ENCODE measurements at places on chromosomes 13 and 19. TPM values are rescaled to one million over a fixed set of nuclear protein-coding genes. Genes with fewer than 3 reads are reported as not detected.

DNA sequence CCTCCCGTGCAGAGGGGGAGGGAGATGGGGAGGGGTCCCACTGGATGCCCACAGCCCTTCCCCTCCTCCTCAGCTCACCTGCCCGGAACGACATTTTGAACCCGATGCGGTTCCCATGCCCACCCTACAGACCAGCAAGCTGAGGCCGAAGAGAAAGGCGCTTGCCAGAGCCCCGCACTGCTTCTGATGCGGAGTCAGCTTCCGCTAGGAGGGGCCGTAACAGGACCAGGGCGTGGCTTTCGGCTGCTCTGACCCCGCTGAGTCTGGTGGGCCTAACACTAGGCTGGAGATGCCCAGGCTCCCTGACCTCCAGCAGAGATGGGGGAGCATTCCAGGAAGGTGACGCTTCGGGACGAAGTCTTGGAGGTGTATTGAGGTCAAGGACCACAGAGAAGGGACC lies 6.7 kb downstream of the ONECUT3 start:
- no peak for DNase-seq

DNA sequence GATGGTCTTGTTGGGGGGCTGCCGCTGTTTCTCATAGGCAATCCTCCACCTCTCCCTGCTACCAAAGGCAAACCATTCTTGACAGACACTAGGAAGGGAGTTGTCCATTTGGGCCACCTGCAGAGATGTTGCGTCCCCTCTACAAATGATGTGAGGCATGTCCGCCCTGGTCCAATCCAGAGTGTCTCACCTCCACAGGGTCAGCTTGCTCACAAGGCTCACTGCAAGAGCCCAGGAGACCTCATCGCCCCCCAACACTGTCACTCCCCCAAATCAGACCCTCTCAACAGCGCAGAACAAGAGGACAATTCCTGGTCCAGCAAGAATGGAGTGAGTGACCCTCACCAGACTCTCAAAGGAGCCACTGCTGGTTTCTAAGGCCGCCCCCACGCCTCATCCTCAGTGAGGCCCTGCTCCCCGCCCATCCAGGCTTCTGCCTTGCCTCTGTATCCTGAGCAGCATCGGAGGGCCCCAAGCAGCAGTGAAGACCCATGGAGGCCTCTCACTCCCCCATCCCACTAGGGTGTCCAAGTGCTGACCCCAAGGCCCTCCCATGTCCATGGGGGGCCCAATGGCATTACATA lies 6.5 kb downstream of the HNRNPL start:
- no peak for DNase-seq

- peak; percentile 63 for DNase-seq
Observed at GRCh38 chr19:47436712-47437401, 17.5 kb upstream of the MEIS3 start.

DNA sequence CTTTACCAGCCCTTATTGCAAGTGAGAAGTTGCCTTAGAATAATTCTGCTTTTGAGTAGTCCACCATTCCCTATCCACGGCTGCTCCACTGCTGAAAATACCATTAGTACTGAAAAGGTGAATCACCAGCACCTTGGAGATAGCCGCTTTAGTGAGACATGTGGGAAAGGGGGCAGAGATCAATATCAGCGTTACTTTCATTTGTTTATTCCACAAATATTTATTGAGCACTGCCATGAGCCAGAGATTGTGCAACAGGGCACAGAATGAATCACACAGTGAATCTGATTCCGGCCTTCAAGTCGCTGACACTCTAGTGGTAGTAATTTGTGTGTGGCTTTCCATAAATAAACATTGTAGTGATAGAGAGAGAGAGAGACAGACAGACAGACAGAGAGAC lies 31.5 kb upstream of the MYO16 start:
- DNase-seq = no peak

DNA sequence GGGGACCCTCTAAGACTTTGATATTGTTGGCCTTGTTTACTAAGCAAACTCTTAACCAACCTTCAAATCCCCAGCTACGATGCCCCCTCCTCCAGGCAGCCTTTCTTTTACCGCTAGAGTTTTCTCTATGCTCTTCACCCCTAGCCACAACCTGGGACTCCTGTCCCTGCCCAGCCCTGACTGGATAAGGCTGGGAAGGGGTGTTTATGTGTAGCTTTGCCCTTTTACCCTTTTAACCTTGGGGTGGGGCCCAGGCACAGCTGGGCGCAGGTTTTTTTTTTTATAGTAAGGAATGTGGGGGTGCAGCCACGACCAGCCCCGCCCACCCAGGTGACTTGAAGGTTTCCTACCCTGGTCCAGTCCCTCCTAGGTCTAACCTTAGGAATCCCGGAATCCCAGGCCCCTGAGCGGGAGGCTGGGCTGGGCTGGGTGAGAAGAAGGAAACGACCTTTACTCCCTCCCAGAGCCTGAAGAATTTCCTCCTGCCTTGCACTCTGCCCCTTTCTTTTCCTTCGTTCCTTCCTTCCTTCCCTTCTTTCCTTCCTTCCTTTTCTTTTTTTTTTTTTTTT lies 12.2 kb downstream of the TJP3 start:
- no peak for DNase-seq

GRCh38 chr13:82439159-82439904 lies 1442.9 kb downstream of the SLITRK1 start:
- DNase-seq = no peak

GRCh38 chr13:31598990-31599389 lies 140.3 kb upstream of the RXFP2 start:
- DNase-seq = no peak

GRCh38 chr13:49620170-49620621 lies 8.1 kb upstream of the ARL11 start:
- no peak for DNase-seq

DNA sequence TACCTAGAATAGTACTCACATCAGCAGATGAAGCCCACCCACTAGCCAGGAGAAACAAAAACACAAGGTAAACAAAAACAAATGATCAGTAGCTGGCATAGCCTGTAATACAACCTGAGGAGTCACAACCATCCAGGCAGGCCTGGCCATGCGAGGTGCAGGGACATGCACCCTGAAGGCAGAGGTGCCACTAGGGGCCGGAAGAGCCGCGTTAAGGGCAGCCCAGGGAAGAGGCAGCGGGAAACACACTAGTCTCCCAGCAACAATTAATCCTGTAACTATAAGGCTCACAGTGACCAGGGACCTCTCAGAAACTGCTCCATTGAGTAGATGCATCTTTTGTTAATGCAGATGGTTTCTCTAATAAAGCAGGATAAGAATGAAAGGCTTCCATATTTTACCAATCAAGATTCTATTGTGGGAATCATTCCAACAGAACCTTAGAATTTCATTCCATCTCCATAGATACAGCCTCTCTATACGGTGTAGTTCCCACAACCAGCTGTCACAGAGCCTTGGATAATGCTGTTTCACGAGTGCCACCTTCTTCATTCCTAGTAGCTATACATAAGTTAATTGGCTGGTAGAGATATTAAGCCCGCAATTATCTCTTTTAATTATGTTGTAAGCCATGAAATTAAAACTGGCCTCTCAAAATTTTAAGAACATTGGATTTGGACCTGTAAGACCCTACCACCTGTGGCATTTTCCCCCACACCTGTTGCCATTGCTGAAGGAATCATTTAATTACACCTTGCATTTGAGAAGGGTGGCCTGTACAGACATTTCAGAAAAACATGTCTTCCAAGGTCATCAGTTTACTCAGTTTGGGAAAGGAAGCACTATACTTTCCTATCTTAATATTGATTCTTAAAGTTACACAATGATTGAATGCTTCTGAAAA lies 28.7 kb downstream of the ANKRD10 start:
- no peak for DNase-seq

GRCh38 chr13:58883405-58883804 lies 1251.9 kb downstream of the PCDH17 start:
- DNase-seq = no peak

DNA sequence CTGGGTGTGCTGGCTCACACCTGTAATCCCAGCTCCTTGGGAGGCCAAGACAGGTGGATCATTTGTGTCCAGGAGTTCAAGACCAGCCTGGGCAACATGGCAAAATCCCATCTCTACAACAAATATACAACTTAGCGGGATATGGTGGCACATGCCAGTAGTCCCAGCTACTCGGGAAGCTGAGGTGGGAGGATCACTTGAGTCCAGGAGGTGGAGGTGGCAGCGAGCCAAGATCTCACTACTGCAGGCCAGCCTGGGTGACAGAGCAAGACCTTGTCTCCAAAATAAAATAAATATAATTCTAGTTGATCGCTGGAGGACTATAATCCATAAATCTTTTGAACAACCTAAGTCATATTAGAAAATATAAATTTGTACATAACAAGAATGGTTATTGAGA lies 1061.5 kb upstream of the PCDH9 start:
- no peak for DNase-seq

GRCh38 chr19:13089857-13090507 lies 12.7 kb downstream of the LYL1 start:
- no peak for DNase-seq

DNA sequence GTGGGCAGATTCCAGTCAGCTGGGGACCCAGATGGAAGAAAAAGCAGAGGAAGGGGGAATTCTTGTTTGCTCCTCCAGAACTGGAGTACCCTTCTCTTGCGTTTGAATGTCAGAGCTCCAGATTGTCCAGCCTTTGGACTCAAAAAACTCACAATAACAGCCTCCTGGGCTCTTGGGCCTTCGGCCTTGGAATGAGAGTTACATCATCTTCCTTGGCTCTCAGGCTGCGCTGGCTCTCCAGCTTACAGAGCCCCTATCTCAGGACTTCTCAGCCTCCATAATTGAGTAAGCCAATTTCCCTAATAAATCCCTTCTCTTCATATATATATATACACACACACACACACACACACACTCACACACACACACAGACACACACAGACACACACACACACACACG lies 1215.7 kb upstream of the SLC10A2 start:
- no peak for DNase-seq

DNA sequence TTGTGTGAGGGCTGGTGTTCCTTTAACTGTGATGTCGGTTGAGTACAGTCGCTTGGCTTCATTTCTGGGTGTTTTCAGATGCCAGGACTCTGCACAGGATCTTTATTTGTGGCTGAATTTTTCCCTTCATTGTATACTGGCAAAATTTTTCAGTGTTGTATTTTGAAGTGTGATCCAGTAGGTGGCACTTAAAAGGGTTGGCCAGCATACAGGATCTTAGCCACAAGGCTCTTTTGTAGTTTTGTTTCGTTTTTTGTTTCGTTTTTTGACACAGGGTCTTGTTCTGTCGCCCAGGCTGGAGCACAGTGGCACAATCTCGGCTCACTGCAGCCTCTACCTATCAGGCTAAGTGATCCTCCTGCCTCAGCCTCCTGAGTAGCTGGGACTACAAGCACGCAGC lies 8.7 kb downstream of the FCAR start:
- DNase-seq = no peak

DNA sequence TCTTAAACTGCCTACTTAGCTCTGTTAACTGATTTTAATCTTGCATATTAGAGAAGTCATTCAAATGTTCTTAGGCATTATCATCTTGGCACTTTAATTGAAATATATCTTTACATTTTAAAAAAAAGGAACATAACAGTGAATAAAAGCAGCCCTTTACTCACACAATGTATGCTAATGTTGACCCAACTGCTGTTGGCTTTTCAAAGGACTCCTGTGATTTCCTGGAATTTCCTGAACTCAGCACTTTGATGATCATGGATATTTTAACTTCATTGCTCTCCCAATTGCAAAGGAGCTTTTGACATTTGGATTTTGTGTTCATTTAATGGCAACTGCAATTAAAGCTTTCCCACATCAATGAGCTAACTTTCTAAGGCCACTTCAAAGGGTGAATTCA lies 1230.3 kb downstream of the DIAPH3 start:
- no peak for DNase-seq

DNA sequence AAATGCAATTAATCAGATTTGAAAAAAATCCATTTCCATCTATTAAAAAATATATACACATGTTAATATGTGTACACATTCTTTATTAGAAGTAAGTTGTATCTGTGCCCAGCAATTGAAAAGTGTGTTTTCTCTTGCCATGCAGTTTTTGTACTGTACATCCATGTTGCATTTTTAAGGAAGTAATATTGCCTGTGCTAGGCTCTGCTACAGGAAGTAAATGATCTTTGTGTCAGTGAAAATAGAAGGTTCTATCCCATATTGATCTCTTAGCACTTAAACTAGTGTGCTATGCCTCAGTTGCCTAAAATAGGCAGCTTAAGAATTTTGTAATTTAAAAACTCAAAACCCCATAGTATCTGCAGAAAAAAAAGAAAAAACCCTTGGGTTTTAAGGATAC lies 122.5 kb downstream of the CDK8 start:
- no peak for DNase-seq

DNA sequence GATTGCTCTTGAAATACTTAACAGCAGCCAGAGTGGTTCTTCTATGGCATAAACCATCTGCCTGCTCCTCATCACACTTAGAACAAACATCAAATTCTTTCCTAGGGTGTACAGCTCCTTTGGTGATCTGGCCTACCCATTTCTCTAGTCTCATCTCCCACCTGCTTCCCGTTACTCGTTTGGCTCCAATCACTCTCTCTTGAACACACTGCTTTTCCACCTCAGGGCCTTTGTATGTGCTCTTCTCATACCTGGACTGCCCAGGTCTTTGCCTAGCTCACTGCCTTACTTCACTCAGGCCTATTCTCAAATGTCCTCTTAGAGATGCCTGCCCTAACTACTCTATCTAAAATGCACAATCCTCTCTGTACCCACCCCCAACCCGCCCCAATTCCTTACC lies 100.5 kb downstream of the KCNRG start:
- no peak for DNase-seq

- peak; percentile 28 for DNase-seq
Observed at GRCh38 chr13:98466634-98467236, 110.2 kb downstream of the STK24 start.

DNA sequence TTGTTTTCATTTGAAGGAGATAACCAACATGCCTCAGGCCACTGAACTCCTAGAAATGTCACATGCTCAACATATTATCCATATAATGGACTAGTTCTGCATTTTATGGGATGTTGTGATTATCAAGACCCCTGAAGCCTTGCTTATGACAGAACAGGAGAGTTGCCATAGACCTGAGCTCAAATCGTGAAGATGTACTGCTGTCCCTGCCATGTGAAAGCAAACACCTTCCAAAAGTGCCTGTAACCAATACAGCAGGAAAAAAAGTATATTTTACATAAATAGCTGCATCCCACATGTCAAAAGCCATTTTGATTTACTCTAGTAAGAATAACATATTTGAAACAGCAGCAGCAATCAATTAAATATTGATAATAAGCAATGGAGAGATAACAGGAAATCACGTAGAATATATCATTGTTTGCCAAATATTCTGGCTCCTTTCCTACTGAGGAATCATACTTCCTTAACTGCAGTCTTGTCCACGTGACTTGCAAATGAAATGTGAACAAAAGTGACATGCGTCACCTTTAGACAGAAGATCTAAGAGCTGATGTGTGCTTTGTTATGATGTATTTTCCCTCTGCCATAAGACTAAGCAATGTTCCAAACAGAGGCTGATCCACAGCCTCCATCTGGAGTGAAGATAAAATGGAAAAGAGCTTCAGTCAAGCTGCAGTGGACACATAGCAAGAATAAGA lies 33.5 kb downstream of the SLC25A30 start:
- no peak for DNase-seq

The CD33 gene
- total RNA-seq = 0.60 TPM

The WDR88 gene
- not detected for total RNA-seq

The CGB1 gene
- total RNA-seq = not detected

The DENND1C gene
- total RNA-seq = 114 TPM

The PNMA8B gene
- 0.85 TPM for total RNA-seq

The ZNF878 gene
- 0.29 TPM for total RNA-seq

The MARK4 gene
- total RNA-seq = 34.8 TPM

The TBXA2R gene
- total RNA-seq = 7.1 TPM

The RYR1 gene
- total RNA-seq = 2.5 TPM

The KLK2 gene
- total RNA-seq = not detected

The CFAP97D2 gene
- total RNA-seq = 0.92 TPM
